ENCODE measurements at places on chromosomes 1 and 21.

DNA sequence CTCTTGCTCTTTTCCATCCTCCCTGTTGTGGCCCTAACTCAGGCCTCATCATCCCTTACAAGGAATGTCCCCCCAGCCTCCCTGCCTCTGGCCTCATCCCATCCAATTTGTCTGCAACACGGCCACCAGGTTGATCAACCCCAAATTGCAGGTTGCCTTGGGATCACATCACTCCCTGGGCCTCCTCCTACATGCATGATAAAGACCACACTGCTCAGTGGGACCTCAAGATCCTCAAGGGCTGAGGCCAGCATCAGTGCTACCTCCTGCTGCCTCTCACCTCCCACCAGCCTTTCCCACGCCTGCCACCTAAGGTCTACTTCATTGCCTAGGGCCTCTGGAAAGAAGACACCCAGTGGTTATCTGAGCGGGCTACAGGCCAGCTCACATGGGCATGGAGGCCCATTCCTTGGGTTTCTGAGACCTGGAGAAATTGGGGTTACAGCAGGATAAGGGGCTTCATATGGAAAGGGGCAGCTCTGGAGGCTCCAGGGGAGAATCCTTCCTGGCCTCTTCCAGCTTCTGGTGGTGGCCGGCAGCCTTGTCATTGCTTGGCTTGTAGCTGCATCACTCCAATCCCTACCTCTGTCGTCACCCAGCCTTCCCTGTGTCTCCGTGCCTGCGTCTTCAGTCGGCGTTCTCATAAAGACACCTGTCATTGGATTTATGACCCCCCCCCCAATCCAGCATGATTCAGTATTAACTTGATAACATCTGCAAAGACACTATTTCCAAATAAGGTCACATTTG lies 60.5 kb downstream of the KLHDC7A start:
- DNase-seq: no peak

GRCh38 chr21:37292941-37293340 lies 25.8 kb upstream of the VPS26C start:
- DNase-seq: no peak

DNA sequence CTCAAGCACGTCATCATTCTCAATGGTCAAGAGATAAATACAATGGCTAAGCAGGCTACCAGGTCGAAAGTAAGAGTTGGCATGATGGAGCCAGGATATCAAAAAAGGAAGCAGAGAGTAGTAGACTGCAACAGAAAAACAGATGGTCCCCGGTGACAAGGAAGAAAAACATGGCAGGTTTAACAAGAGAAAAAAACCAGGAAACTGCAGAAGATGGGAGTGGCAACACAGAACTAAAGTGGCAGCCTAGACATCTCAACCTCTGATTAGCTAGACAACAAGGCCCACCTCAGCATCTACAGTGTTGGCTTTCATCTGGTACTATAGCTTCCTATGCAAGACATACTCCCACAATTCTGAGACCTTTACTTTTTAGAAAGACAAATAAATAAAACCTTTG lies 3.1 kb downstream of the UBR4 start:
- DNase-seq: no peak

GRCh38 chr1:210743038-210743437 lies 390.9 kb downstream of the KCNH1 start:
- no peak for DNase-seq

DNA sequence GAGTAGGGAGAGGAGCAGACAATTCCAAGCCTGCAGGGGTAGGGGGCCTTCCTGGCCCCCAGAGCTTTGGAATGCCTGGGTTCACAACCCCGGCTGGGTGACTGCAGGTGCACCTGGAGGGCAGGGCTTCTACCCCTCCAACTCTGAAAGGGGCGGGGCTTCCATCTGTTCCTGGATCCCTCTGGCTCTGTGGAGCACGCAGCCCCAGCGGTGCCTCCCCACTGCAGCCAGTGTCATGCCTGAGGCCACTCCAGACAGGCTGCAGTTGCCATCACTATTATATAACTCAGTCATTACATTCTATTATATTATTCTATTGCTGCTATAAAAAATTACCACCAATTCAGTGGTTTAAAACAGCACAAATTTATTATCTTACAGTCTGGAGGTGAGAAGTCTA lies 12.5 kb upstream of the FNBP1L start:
- no peak for DNase-seq

All from cortex of kidney (tissue), 1 donor.